ENCODE measurements at places on chromosomes 7 and 10.

GRCh38 chr7:108824840-108825580, 255.3 kb downstream of the DNAJB9 start:
- H3K4me1 ChIP-seq, result no peaks in the 10 kb centered on the region
- no peak overlapping the region for H3K27ac ChIP-seq
- no peaks in the 10 kb centered on the region for H3K27me3 ChIP-seq
- no peaks in the 10 kb centered on the region for H3K36me3 ChIP-seq
- DNase-seq, result no peak

GRCh38 chr10:86074294-86074693, 292.3 kb downstream of the GRID1 start:
- no peak overlapping the region for H3K4me3 ChIP-seq
- no peak for DNase-seq
- no peak overlapping the region for H3K27ac ChIP-seq
- no peaks in the 10 kb centered on the region for H3K36me3 ChIP-seq
- no peaks in the 10 kb centered on the region for H3K4me1 ChIP-seq

DNA sequence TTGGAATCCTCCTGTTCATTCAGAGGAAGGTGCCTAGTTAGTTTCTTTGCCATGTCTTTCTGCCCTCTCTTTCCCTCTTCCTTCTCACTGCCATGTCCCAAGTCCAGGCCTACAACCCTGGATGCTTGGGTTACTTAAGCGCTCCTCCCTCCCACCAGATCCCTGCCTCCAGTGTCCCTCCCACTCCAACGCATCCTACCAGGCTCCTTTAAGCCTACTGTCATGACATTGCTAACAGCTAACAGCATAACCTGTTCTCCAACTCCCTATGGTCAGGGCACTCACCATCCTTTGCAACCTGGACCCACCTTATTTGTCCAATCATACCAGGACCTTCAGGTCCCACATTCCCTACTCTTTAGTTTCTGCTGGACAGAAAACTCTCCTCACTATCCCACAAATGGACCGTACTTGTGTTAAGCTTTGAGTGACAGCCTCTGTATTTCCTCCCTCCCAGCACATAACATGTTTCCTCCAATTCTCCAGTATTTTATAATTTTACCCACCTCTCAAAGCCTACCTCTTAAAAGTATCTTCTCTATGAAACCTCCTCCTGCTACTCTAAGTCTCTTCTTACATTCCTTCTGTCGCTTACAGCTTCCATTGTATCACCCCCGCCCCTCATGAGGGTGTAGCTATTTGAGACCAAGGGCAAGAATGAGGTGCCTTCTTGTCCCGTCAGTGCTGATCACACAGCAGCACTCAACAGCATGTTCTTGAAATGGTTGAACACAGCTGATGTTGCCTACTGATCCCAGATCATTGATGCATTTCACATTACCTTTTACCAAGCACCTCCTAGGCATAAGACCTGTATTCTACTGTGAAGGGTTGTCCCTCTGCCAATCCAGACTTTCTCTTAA, 1.7 kb downstream of the BLNK start:
- peaks cover 45% of the 10 kb centered on the region for H3K36me3 ChIP-seq
- DNase-seq, result peak; percentile 64
- H3K27ac ChIP-seq, result peak overlapping the region; percentile 100
- H3K4me3 ChIP-seq, result peak overlapping the region; percentile 96

- H3K27me3 ChIP-seq, result no peaks in the 10 kb centered on the region
- no peak for DNase-seq
- H3K36me3 ChIP-seq, result no peaks in the 10 kb centered on the region
- H3K4me3 ChIP-seq, result no peak overlapping the region
Observed at GRCh38 chr10:74927701-74928100, 101.3 kb downstream of the KAT6B start.

- no peak overlapping the region for H3K4me3 ChIP-seq
- H3K4me1 ChIP-seq, result no peaks in the 10 kb centered on the region
- DNase-seq, result no peak
- no peaks in the 10 kb centered on the region for H3K27me3 ChIP-seq
- H3K36me3 ChIP-seq, result peaks cover 23% of the 10 kb centered on the region
Observed at GRCh38 chr7:88201305-88201704, 18.5 kb downstream of the SRI start.

GRCh38 chr7:101094376-101094775, 9.1 kb downstream of the TRIM56 start:
- no peak overlapping the region for H3K27ac ChIP-seq
- no peaks in the 10 kb centered on the region for H3K36me3 ChIP-seq
- no peaks in the 10 kb centered on the region for H3K4me1 ChIP-seq
- DNase-seq, result no peak
- no peak overlapping the region for H3K4me3 ChIP-seq

DNA sequence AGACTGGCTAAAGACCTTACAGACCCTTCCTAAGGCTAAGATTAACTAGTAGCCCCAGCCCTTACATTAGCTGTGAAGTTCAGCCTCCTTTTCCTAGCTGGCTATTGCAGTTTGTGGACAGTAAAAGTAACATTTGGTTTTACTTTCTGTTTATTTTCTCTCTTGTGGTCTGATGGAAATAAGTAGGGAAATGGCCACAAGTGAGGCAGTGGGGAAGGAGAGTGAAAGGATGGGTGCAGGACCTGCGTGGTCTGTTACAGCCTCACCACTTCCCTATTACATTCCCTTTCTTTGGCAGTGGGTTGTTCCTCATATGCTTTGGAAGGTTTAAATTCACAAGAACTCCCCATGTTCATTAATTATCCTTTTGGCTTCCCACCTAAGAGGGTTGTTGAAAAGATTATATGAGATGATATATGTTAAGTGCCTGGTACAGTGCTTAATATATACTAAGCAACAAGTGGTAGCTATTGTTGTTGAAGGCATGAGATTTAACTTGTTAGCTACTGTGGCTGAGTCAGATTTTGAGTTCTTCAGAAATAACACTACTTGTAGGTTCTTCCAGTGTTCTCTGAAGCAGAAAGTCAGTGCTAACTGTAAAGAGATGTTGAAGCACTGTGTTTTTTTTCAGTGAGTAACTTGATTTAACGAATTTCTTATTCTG, 181.7 kb downstream of the ST7 start:
- no peak overlapping the region for H3K4me3 ChIP-seq
- no peak overlapping the region for H3K27ac ChIP-seq
- DNase-seq, result no peak
- H3K36me3 ChIP-seq, result no peaks in the 10 kb centered on the region
- H3K27me3 ChIP-seq, result no peaks in the 10 kb centered on the region
- no peaks in the 10 kb centered on the region for H3K4me1 ChIP-seq

GRCh38 chr10:60566096-60566495, 176.4 kb upstream of the ANK3 start:
- no peak overlapping the region for H3K4me3 ChIP-seq
- H3K4me1 ChIP-seq, result no peaks in the 10 kb centered on the region
- no peak overlapping the region for H3K27ac ChIP-seq
- no peaks in the 10 kb centered on the region for H3K36me3 ChIP-seq
- DNase-seq, result no peak

DNA sequence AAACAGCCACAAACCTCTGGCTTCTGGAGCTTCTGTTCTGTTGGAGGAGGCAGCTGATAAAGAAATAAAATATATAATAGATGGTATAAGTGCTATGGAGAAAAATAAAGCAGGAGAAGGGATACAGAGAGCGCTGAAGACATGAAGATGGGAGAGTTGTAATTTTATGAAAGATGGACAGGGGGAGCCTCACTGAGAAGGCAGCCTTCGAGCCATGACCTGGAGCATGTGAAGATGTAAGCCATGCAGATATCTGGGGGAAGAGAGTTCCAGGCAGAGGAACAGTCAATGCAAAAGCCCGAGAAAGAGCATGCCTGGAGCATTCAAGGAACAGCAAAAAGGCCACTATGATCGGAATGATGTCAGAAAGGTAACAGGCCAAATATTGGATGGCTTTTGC, 187.5 kb downstream of the KIAA1217 start:
- no peaks in the 10 kb centered on the region for H3K27me3 ChIP-seq
- no peak for DNase-seq
- H3K27ac ChIP-seq, result no peak overlapping the region
- H3K4me1 ChIP-seq, result no peaks in the 10 kb centered on the region
- no peaks in the 10 kb centered on the region for H3K36me3 ChIP-seq

DNA sequence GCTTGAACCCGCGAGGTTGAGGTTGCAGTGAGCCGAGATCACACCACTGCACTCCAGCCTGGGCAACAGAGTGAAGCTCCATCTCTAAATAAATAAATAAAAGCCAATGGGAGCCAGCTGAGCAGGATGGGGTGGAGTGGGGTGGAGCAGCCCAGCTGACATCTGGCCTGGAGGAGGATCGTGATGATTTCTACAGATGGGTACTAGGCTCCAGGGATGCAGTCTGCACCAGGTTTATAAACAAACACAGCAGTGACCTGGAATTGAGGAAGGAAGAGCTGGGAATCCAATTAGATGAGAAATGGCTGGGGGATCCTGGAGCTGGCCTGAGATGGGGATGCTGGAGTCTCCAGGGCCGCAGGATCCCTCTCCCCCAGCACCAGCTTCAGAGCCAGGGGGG, 7.3 kb upstream of the GRIFIN start:
- H3K27ac ChIP-seq, result no peak overlapping the region
- H3K4me1 ChIP-seq, result no peaks in the 10 kb centered on the region
- DNase-seq, result no peak
- H3K36me3 ChIP-seq, result no peaks in the 10 kb centered on the region

DNA sequence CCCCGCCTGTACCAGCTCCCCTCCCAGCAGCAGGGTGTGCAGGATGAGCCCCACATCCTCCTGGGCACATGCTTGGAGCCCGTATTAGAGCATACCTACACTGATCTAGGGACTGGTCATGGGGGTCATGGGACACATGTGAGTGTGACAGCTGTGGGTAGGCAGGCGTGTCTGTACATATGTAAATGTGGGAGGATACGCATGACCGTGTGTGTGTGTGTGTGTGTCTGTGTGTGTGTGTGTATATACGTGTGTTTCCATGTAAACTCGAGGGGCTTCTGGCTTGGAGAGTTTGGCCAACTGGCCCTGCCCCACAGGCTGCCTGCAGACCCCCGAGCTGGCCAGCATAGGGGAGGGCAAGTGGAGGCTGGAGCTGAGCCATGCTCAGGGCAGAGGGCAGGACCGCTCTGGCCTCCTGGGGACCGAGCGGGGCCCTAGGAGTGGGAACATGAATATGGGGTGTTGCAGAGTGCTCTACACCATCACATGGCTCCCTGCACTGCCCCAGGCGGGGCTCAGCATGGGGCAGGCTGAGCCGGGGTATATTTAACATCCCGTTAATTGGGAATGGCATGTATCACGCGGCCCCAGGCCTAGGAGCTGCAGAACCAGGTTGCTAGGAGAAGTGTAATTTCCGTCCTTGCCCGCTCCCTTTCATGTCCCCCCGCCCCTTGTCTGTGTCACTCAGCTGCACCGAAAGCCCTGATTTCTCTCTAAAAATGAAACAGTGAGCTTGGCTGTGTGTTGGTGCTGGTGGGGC, 152.7 kb upstream of the PCBD1 start:
- no peaks in the 10 kb centered on the region for H3K27me3 ChIP-seq
- no peak overlapping the region for H3K27ac ChIP-seq
- H3K4me1 ChIP-seq, result peaks cover 7% of the 10 kb centered on the region
- DNase-seq, result peak; percentile 42

DNA sequence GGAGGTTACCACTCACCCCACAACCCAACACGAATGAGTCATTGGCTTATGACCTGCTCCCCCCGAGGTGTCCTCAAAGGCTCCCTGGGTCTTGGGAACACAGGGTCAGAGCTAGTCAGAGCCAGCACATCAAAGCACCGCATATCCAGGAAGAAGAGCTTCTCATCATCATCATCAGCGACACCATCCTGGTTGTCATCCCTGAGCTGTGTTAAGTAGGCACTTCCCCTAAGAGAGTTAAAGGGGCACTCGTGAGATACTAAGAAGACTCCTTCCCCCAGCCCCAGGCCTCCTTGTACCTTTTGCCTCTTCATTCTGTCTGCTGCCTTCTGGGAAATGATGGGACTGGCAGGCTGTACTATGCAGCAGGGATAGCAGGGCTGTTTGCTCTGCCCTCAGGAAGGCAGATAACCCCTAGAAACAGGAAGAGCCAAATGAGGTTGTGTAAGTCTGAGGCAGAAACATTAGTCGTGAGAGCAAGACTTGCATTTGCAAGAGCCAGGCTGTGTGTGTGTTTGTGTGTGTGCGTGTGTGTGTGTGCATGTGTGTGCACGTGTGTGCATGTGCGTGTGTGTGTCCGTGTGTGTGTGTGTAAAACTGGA, 11.1 kb upstream of the CPA1 start:
- no peaks in the 10 kb centered on the region for H3K27me3 ChIP-seq
- DNase-seq, result no peak
- H3K27ac ChIP-seq, result no peak overlapping the region
- no peak overlapping the region for H3K4me3 ChIP-seq

- H3K4me3 ChIP-seq, result no peak overlapping the region
- H3K36me3 ChIP-seq, result peaks cover 41% of the 10 kb centered on the region
- DNase-seq, result no peak
Observed at GRCh38 chr7:127844707-127845331, 186.4 kb downstream of the LRRC4 start.
